ENCODE measurements at places on chromosomes 3 and 15. TPM values are rescaled to one million over a fixed set of nuclear protein-coding genes. Genes with fewer than 3 reads are reported as not detected.

CP gene
- not detected for total RNA-seq

GPR15 gene
- 111 TPM for total RNA-seq

CHCHD4 gene
- 12.8 TPM for total RNA-seq

GRCh38 chr15:78761891-78762385 lies 49.3 kb downstream of the ADAMTS7 start:
- no peak for DNase-seq

DNA sequence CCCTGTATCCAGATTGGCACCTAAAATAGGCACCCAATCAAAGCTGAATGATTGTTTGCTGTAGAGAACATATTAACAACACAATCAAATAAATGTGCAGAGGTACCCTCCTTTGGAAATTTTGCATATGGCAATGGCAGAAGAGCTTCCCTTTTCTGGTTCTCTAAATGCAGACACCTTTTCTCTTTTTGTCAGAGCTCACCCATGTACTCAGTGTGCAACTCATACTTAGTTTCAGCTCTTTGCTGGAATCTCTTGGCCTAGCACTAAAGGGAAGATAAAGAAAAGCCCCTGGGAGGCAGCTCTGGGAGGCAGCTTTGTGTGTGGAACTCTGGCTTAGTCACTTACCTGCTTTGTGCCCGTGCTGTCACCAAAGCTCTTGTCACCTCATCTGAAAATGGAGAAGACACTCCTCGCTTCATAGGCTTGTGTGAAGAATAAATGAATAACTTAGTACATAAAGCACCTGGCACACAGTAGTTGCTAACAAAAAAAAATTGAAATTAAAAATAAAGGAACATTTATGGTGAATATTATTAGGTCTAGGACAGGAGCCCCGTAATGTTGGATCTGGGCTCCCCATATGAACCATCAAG lies 28.8 kb downstream of the ST6GAL1 start:
- no peak for DNase-seq

C2CD4B gene
- 0.40 TPM for total RNA-seq

SLC12A1 gene
- total RNA-seq: not detected

RETNLB gene
- total RNA-seq: not detected

GRCh38 chr3:141127344-141128125 lies 76.4 kb downstream of the SPSB4 start:
- DNase-seq: no peak

ST3GAL6 gene
- not detected for total RNA-seq

HYKK gene
- total RNA-seq: 2.4 TPM

- peak; percentile 40 for DNase-seq
These were observed 738 bp downstream of the YEATS2 start for GRCh38 chr3:183698318-183698751.

DNA sequence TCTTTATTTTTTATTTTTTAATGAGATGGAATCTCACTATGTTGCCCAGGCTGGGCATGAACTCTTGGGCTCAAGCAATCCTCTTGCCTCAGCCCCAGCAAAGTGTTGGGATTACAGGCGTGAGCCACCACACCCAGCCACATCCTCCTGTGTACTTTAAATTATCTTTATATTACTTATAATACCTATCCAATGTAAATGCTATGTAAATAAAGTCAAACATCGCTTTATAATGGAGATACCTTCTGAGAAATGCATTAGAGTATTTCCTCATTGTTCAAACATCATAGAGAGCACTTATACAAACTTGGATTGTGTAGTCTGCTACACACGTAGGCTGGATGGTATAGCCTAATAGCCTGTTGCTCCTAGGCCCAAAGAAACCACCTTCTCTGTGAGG lies 41.4 kb upstream of the MAGI1 start:
- DNase-seq: no peak

DNA sequence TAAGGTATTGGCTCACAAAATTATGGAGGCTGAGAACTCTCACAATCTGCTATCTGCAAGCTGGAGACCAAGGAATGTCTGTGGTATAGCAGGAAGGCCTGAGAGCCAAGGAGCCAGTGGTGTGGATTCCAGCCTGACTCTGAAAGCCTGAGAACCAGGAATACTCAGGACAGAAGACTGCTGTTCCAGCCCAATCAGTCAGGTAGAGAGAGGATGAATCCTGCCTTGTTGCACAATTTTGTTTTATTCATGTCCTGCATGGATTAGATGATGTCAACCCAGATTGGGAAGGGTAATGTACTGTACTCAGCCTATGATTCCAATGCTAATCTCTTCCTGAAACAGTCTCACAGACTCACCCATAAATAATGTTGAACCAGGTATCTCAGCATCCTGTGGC lies 312.4 kb upstream of the KCNMB2 start:
- no peak for DNase-seq

CELSR3 gene
- 8.0 TPM for total RNA-seq

DNA sequence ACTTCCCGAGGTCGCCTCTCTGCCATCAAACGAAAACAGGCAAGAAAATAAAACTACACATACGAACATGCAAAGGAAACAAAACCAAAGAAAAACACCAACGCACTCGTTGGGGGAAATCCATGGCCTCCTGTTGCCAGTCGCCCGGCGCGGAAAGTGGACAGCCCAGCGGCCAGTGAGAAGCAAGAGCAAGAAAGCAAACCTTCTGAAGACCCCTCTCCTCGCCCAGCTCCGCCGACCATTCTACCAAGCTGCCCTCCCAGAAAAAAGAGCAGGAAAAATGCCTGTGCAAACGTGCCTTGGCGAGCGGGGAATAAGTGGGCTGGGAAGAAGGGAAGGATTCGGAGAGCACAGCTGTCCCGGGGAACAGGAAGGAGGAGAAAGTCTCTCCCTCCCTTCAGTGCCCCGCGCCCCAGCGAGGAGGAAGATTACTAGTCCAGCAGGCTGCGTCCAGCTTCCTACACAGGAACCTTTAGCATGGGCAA lies 802 bp upstream of the NECTIN3 start:
- DNase-seq: peak; percentile 20

DAZL gene
- not detected for total RNA-seq

DNA sequence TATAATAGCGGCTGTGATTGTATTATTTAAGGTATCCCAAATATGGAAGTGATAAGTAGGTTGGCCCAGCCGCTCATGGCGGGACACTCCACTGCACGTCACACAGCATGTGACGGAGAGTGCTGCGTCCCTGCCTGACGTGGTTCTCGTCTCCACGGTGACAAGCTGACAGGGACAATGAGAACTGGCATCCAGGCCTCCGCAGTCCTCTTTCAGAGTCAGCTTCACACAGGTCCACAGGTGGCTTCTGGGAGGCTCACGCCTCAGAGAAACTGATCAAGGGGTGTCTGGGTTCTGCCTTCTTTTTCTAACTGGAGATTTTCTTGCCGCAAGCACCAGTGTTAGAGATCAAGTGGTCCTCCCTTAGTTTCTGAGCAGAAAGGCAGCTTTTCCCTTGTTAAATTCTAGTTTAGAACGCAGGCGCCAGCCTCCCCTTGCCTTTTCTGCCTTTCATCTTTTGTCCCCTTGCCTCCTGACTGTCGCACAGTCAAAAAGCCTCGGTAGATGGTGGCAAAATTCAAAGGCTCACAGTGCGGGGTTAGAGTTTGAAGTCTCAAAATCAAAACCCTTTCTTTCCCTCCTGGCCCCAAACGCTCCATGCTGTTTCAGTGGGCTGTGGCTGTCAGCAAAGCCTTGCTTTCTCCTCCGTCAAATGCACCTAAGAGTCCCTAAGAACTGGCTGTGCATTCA lies 120.9 kb downstream of the ATP10A start:
- no peak for DNase-seq

Measured in activated CD4-positive, alpha-beta memory T cell treated with anti-CD3 and anti-CD28 coated beads, Interleukin-2, amount 10 ng/mL, durations not matched to agents 7 days and 5 days (primary cell).